Glutamatergic neuron (in vitro differentiated cells): ENCODE measurements at places on chromosomes 2 and 18. TPM values are rescaled to one million over a fixed set of nuclear protein-coding genes. Genes with fewer than 3 reads are reported as not detected.

- no peak for DNase-seq
Measured at GRCh38 chr2:230650585-230651137, 62.0 kb upstream of the CAB39 start.

GRCh38 chr18:75898651-75899050 lies 471.1 kb upstream of the SMIM21 start:
- no peak for DNase-seq

- no peak for DNase-seq
Measured at GRCh38 chr18:21901423-21901945, 160.9 kb downstream of the MIB1 start.

MOGAT1 gene
- total RNA-seq: not detected

DNA sequence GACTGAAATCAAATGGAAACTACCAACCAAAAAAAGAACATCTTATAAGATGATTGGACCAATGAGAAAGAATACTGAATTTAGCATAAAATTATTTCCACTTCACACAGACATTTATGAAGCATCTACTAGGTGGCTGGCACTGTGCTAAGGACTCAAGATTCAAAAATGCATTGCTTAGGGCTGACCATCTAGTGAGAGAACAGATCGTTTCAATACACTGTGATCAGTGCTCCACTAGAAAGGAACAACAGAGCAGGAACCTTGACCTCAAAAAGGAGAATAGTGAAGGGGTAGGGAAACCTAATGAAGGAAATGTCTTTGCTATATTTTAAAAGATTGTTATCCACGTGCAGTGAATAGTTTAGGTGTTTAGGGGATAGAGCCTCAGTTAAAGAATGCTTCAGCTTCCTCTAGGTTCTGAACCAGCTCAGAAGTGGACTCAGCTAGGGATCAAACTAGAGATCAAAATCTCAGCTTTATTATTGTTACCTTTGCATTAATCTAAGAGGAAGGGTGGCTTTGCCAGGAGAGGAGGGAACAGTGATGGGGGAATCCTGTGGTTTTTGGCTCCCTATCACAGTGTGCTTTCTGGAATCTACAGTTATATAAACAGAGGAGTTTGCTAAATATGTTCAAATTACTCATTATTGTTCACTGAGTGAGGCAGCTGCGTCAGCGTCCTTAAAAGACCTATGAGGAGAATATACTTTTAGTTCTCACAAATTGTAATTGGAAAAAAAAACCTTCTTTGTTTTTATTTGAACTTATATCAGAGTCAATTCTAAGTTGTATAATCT lies 16.2 kb upstream of the BBS5 start:
- DNase-seq: no peak

DNA sequence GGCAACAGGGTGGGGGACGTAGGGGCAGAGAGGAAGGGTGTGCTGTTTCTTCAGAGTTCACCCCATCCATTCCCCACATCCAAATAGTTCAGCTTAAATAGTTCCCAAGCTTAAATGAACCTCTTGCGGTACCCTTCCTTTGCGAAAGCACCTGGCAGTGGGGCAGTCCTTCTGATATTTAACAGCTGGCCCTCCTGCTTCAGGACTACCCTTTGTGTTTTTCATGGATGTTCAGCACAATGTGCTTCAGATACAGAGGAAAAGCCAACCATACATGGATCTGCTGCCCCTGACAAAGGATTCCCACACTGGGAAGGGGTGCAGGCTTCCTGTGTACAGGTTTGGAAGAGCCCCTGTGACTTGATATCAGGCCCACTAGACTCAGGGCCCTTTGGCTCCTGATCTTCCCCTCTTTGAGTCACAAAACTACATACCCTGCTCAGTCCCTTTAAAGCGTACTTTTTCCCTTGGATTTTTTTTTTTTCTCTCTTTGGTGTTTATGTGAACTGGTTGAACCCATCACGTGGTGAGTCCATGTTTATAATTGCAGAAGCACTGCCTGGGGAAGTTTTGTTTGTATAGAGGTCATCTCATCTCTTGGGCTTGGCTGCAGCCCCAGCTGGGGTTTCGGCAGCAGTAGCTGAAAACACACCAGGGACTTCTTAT lies 45.3 kb upstream of the IGFBP5 start:
- no peak for DNase-seq

TRAF3IP1 gene
- total RNA-seq: 10.3 TPM

DNA sequence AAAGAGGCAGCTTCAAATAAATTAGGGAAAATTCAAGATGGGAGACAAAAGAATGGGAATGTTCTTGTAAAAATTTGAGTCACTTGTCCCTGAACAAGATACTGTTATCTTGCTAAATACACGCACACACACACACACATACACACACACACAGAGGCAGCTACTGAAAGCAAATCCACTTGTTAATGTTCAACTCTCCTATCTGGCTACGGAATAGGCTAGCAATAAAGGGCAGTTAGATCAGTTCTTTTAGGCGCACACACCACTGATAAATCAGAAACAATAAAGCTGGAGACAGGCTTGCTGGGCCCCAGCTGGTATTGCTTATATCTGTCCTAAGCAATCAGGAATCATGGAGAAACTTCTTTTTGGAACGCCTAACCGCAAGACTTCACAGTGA lies 461.6 kb downstream of the BCL11A start:
- DNase-seq: no peak

DNA sequence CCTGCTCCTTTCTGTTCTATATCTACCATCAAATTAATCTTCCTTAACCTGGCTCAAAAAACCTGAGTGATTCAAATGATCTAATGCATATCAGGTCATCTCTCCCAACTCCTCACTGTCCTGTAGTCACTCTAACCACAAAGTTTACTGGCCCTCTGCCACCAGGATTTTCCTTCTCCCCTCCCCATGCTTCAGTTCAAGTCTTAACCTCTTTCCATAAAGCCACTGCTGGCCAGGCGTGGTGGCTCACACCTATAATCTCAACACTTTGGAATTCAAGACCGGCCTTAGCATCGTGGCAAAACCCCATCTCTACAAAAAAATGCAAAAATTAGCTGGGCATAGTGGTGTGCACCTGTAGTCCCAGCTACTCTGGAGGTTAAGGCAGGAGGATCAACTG lies 7.5 kb upstream of the SP3 start:
- DNase-seq: no peak
